ENCODE measurements at places on chromosomes 5 and 9.

GRCh38 chr9:106860721-106861639 lies 2.0 kb upstream of the ZNF462 start:
- no peak for DNase-seq

- no peak for DNase-seq
Measured at GRCh38 chr9:134052941-134053340, 14.9 kb downstream of the BRD3 start.

GRCh38 chr5:5906778-5907177 lies 471.6 kb downstream of the MED10 start:
- no peak for DNase-seq

DNA sequence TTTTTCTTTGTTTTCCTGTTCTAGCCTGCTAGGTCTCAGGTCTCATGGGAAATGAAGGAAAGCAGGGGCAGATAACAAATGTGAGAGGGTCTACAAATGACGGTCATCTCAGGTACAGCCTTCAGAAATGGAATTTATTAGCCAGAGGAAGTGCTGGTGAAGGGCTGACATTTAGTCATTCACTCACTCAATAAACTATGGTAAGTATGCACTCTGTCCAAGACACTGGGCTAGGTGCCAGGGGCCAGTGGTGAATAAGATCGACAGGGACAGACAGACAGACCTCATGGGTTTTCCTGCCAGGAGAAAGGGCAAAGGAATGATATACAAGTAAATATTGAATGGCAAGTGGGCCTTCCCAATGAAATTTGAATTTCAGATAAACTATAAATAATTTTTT lies 6.3 kb downstream of the PDE6A start:
- peak; percentile 8 for DNase-seq

DNA sequence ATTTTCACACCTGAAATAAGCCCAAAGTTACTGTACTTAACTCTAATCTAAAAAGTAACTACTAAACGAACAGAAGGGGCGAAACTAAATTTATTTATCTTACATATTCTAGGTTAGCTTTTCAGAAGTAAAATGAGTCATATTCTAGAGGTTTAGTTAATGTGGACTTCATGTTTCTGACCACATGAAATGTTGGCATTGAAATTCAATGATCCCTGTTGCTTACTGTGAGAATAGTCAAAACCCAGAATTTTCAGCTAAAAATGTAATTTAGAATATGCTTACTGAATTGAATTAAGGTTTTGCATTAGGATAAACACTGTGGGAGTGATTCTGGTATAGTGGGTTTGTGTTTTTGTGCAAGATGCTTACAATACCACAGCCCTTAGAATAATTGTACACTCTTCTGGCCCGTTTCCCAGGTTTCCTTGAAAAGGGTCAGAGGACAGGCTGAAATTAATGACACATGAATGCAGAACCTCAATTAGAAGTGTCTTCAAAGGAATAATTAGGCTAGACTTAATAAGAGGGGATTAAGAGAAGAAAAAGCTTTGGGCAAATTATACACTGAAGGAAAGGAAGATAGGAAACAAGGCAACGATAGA lies 1.4 kb upstream of the SNX18 start:
- DNase-seq = no peak

DNA sequence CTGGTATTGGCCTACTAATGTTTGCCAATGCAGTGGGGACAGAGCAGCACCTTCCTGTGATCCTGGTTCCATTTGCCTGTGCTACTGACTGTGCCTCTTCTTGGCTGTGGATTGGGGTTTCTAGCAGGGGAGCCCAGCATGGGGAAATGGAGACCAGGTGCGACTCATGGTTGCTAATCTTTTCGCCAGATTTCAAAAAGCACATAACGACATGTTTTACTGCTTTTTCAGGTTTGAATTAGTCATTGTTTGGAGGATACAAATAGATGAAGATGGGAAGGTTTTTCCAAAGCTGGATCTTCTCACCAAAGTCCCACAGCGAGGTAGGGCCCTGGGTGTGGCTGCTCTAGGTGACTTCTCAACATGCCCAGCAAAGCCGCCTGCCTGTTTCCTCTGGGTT lies 57.6 kb downstream of the IPPK start:
- no peak for DNase-seq

GRCh38 chr5:168659286-168659847 lies 80.2 kb upstream of the PANK3 start:
- DNase-seq = no peak

DNA sequence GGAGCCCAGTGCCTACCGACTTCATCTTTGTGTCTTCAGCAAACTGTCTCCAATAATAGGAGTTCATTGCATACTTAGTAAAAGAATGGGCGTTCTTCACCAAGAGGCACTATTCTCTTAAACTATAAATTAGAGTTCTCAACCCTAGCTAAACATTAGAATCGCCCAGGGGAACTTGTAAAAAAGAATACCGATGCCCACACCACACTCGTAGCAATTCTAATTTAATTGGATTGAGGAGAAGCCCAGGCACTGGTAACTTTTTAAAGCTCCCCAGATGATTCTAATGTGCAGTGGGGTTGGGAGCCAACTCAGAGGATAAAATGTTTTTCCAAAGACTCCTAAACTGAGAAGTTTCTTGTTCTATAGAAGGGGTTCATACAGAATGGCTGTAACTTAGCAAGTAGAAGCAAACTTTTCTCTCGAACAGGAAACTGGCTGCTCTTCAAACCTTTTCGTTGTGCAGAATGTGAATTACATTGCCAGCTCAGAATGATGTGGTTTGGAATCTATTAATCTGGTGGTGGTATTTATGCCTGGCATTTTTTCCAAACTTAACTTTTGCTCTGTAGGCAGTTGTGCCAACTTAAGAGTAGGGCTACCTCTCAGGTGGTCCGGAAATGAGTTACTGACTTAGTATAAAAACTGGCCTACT lies 26.4 kb upstream of the NFIB start:
- DNase-seq = no peak

GRCh38 chr5:116058346-116058936 lies 26.2 kb downstream of the ARL14EPL start:
- no peak for DNase-seq

DNA sequence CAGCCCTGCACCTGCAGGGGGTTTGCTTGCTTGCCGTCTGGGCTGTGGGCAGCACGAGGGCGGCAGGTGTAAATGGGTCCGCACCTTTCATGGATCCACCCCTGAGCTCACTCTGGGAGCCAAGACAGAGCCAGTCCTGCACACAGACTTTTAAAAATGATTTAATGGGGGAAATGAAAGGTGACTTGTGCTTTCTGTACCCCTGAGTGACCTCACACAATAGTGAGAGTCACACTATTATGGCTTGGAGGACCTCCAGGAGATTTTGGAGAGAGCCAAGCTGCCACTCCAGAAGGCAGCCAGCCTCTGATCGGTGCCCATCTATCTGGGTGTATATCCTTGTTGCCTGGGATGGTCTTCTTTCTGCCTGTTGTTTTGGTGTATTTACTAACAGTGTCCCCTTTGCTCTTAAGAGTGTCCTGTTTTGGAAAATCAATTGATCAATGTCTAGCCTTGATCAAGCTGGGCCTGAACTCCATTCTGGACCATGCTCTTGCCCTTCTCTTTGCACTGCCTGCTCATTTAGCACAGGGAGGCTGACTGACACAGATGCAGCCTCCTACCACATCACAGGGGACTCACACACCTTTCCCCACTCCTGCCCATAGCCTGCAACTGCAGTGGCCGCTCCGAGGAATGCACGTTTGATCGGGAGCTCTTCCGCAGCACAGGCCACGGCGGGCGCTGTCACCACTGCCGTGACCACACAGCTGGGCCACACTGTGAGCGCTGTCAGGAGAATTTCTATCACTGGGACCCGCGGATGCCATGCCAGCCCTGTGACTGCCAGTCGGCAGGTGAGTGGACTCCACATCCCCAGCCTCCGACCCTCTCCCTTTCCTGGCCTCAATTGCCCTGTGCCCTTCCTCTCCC lies 29.5 kb downstream of the LAMC3 start:
- DNase-seq = no peak

DNA sequence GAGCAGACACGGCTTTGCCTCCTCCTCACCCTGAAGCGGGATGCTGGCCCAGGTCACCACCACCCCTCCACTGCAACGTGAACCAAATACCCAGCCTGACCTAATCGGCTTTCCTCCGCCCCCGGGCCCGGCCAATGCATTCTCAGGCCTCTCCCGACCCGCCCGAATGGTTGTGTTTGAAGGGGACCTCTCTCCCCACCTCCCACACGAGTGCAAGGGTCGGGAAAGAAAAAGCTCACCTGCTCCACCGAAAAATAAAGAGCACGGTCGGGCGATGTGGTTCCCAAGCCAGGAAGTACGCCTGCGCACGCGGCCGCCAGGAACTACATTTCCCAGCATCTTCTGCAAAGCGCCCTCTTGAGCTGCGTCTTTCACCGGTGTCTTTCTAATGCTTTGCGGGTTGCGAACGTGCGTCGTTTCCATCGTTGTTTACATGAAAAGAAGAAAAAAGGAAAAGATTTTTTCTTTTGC lies at the start of gene ZNF883:
Gene ZNF883 (minus strand): TSS at position 282 of the 471 bp plus-strand sequence.
- DNase-seq = peak; percentile 30

- no peak for DNase-seq
Measured at GRCh38 chr5:35152733-35153132, 77.6 kb downstream of the PRLR start.

DNA sequence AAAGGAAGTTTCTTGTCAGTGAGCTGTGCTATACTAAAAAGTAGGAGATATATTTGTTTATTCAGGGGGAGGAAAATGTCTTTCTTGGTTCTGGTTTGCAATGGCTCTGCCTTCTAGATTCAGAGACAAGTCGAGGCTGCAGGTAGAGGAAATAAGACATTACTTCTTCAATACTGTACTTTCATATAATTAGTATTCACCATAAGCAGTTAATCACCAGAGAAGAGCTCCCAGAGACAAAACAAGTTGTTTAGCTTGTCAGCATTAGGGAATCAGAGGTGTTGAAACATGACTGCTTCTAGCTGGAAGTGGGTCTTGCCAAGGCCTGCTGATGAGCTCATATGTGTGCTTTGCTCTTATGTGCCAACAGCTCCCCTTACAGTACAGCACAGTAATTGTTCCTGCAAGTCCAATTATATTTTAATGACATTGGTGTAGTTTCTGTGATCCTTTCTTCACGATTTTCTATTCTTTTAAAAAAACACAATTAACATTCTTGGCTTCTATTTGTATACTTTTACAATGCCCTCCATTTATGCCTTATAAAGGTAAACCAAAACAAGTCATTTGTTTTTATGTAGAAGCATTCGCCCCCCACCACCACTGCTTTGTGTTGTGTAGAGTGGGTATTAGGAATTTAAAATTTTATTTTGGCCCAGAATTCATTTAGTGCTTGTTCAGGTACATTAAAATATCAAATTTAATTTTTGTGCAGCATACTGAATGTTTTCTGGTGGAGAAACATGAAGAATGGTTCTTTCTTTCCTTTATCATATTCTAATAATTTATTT lies 112.2 kb downstream of the RPS23 start:
- DNase-seq = peak; percentile 58

DNA sequence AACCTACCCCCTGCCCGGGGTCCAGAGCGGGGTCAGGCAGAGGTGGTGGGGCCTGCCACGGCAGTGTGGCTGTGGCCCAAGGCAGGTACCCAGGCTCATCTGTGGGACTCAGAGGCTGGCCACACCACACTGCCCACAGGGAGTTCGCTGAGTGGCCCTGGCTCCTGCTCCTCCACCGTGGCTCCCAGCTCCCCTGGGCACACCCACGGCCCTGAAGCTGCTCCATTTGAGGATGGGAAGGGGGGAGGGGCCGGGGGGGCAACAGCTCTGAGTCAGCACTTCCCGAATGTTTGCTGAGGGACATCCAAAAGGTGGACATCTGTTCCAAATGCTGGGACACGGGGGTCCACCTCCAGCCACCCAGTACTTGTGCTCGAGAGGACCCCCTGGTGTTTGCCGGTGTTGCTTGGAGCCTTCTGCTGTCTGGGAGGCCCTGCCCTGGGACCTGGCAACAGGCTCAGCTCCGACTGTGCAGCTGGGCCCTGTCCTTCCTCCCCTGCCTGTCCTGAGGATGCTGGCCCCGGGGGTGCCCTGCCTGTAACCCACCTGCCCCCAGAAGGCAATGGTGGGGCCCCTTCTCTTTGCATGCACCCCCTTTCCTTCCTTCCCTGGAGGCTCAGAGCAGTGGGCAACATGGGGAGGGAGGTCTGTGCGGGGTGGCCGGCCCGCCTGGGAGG lies 2.5 kb upstream of the NRARP start:
- DNase-seq = no peak

DNA sequence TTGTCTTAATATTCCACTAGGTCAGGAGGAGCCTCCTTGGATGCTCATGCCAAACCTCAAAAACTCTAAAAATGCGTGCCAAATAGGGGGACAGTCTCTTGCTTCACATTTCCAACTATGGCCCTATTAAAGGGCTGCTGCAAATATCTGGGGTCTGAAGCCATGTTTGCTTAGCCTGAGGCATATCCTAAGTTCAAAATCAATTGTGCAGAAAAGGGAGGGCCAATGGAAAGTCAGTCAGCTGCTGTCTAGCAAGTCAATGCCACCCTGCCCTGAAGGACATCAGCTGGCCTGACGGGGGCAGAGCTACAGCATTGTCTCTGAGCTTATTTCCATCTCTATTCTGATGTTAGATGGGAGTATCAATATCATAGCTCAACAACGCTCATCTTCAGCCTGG lies 93.6 kb downstream of the SH3TC2 start:
- no peak for DNase-seq

DNA sequence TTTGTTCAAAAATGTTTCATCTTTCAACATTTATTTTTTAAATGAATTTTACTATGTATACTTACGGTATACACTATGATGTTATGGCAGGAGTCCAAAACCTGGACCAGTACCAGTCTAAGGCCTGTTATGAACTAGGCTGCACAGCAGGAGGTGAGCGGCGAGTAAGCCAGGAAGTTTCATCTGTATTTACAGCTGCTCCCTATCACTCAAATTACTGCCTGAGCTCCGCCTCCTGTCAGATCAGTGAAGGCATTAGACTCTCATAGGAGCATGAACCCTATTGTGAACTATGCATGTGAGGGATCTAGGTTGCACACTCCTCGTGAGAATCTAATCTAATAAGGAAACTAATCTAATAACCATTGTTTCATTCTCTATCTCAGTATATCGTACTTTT lies 715.5 kb upstream of the PTPRD start:
- no peak for DNase-seq

DNA sequence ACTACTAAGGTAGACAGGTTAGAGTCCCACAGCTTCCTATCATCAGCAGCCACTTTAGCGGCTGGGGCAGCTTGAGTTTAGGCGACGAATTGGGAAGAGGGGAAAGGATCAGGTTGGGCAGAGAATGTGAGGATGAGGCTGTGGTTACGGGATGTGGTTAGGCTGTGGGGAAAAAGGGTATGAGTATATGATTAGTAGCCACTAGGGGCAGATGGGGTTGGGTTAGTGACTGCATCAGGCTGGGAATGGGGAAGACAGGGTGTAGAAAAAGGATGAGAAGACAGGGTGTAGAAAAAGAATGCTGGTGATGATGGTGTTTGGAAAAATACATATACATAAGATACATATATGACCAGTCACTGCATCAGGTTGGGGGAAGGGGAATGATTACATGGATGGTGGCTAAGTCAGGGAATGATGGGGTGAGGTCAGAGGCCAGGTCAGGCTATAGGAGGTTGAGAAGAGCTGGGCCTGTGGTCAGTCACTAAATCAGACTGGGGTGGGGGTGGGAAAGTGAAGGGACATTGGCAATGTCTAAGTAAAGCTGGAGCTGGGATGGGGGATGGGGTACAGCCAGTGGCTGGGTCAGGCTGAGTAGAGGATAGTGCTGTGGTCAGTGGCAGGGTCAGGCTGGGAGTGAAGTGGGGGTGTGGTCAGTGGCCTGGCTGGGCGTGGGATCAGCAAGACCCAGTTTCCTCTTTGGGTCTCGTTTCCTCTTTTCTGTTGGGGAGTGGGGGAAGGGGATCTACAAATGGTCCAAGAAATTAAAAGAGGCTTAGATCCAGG lies 2.1 kb downstream of the TLN1 start:
- no peak for DNase-seq
